ENCODE measurements at places on chromosomes 4 and X. TPM values are rescaled to one million over a fixed set of nuclear protein-coding genes. Genes with fewer than 3 reads are reported as not detected.

GRCh38 chr4:1538941-1539772, 132.9 kb upstream of the NKX1-1 start:
- DNase-seq = no peak
- no peaks in the 10 kb centered on the region for H3K36me3 ChIP-seq
- no peaks in the 10 kb centered on the region for H3K4me1 ChIP-seq
- H3K27me3 ChIP-seq = no peaks in the 10 kb centered on the region
- no peak overlapping the region for H3K4me3 ChIP-seq
- H3K27ac ChIP-seq = no peak overlapping the region

HOPX gene
- 177 TPM for total RNA-seq

RS1 gene
- total RNA-seq = not detected

CFAP99 gene
- not detected for total RNA-seq

GRCh38 chr4:79042079-79042674, 102.9 kb upstream of the PAQR3 start:
- H3K27ac ChIP-seq = no peak overlapping the region
- H3K36me3 ChIP-seq = no peaks in the 10 kb centered on the region
- DNase-seq = no peak
- H3K4me1 ChIP-seq = no peaks in the 10 kb centered on the region
- H3K27me3 ChIP-seq = no peaks in the 10 kb centered on the region
- H3K4me3 ChIP-seq = no peak overlapping the region

All from activated CD8-positive, alpha-beta memory T cell treated with anti-CD3 and anti-CD28 coated beads, Interleukin-2, amount 10 ng/mL, durations not matched to agents 7 days and 5 days (primary cell).